ENCODE measurements at places on chromosomes 1 and 21. TPM values are rescaled to one million over a fixed set of nuclear protein-coding genes. Genes with fewer than 3 reads are reported as not detected.

DNA sequence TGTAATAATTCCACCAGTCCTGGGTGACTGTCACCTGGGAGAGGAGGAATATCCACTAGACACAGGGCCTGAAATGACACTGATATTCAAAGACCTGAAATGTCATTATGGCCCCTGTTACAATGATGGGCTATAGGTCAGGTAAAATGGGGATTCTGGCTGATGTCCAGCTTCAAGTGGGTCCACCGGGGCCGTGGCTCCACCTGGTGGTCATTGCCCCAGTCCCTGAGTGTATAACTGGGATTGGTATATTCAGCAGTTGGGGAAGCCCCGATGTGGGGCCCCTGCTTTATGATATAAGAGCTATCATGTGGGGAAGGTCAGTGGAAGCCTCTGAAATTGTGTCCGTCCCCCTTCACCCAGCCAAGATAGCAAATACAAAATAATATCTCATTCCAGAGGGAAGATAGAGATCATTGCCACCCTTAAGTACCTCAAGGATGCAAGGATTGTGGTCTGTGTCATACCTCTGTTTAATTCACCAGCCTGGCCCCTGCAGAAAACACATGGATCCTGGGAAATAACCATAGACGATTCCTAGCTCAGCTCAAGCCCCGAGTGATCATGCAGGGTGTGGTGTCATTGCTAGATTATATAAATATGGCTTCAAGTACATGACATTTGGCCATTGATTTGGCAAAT, 19.4 kb downstream of the PLEKHO1 start:
- peak; percentile 37 for DNase-seq

DNA sequence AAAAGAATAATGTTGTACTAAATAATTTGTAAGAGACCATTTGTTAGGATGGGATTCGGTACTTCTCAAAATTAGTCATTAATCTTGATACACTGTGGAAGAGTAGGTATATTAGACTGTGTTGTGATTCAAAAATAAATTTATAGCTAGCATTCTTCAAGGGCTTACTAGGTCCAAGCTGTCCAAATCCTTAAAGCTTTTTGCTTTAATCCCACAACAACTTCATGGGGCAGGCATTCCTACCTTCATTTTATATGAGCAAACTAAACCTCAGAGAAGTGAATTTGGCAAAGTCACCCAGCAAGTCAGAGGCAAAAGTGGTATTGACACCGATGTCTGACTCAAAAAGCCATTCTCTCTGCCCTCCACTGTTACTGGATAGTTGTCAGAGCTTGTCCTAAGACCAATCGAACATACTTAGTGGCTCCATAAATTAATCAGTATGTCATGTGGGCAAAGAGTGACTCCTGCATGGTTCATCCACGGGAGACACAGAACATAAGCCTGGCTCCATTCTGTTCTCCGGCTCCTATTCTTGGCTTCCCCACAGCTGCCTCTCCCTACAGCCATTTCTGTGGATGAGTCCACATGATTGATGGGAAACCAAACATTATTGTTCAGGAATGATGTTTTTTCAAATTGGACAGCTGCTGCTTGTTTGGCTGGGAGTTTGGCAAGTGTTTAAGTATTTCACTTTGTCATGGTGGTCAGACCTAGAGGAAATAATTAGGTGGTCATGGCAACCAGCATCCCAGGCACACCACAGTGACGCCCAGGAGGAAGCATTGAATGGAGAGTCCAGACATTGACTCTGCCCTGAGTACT, 133.4 kb upstream of the FGGY start:
- peak; percentile 17 for DNase-seq

- peak; percentile 74 for DNase-seq
Measured at GRCh38 chr1:171286032-171286705, 27.8 kb upstream of the FMO4 start.

- no peak for DNase-seq
Measured at GRCh38 chr1:8329439-8329838, 11.5 kb downstream of the SLC45A1 start.

- peak; percentile 26 for DNase-seq
Measured at GRCh38 chr1:227532019-227532619, 31.2 kb upstream of the ZNF678 start.

DNA sequence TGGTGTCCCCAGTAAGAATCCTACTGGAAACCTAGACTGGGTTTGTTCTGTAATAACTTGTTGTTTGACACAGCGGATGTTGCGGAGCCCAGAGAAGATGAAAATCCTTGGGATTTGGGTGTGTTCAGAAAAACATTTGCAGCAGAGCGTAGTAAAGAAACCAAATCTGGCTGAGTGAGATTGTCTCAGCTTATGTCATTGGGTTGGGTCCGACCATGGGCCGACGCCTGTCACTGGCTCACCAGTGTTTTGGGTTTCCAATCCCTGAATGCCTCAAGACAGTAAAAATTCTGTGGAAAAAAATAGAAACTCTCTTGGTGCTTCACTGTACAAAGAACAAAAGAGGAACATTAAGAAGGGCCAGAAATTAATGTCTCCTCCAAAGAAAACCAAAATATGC, 146.3 kb downstream of the TPR start:
- DNase-seq: no peak

GRCh38 chr1:239547987-239548386, 161.6 kb downstream of the CHRM3 start:
- no peak for DNase-seq

DNA sequence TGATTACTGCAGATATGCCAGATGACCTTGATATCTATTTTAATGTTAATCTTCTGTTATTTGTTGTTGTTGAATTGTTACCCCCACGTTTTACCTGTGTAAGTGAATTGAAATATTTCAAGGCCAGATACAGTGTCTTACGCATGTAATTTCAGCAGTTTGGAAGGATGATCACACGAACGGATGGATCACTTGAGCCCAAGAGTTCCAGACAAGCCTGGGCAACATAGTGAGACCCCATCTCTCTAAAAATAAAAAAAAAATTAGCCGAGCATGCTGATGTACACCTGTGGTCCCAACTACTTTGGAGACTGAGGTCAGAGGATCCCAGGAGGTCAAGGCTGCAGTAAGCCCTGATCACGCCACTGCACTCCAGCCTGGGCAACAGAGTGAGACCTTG, 32.2 kb downstream of the SDCCAG8 start:
- no peak for DNase-seq

DNA sequence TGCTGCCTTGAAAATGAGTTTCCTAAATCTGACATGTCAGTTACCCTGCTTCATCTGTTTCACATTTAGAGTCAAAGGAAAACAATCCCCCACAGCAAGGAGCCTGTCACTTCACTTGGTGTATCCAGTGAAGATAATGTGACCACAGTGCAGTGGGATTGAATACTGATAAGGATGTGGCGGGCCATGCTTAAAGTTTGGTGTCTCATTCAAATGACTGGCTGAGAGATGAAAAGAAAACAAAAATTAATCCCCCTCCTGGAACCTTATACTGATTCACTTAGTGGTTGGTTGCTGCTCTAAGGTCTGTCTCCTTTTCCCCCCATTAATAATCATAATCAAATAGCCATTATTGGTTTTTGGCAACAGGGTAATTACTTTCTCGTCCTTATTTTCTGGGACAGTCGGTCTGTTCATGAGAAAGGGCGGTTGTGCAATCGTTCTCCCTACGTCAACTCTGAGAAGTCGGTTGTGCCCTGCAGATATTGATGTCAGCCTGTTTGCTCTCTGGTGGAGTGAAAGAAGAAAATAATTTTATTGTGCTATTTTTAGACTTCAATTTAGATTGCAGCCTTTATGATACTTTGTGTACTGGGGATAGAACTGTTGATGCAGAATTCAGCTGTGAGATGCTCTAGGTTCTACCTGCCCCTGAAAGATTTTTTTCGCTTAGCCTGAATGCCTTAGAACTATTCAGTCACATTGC, 360.2 kb downstream of the DISC1 start:
- DNase-seq: no peak

DNA sequence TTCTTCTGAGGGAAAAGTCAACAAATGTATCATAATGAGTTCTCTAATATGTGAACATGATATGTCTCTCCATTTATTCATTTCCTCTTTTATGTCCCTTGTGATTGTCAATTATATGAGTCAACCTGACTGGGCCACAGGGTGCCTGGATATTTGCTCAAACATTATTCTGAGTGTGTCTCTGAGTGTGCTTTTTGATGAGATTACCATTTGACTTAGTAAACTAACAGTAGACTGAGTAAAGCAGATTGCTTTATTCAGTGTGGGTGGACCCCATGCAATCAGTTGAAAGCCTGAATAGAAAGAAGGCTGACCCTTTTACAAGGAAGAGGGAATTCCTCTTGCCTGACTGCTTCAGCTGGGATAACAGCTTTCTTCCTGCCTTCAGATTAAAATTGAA, 142.6 kb downstream of the SLC35F3 start:
- DNase-seq: peak; percentile 74

GRCh38 chr1:9070486-9070885, 1.1 kb upstream of the SLC2A5 start:
- no peak for DNase-seq

DNA sequence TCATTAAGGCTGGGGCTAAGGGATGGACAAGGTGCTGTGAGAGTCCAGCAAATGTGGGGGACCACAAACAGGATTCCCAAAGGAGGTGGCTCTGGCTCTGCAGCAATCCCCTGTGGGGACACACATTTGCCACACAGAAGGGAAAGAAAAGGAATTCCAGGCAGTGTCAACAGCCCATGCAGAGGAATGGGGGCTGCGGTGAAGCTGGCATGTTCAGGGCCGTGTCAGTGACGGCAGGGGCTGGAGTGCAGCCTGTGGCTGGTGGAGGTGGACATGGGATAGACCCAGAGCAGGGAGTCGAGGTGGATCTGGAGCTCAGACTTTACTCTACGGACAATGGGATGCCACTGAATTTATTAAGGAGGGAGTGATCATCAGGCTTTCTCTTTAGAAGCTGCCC, 183.2 kb downstream of the TRABD2B start:
- no peak for DNase-seq

GRCh38 chr1:217955723-217956122, 324.6 kb downstream of the SPATA17 start:
- no peak for DNase-seq

Gene RERE
- total RNA-seq: 22.7 TPM

Gene SYT14
- not detected for total RNA-seq

Gene REG4
- not detected for total RNA-seq

Gene DPH2
- total RNA-seq: 31.9 TPM

Gene SPRR2B
- not detected for total RNA-seq

Gene TRIM46
- 0.26 TPM for total RNA-seq

Data from bronchial epithelial cell (primary cell).